Activated T-cell treated with anti-CD3 and anti-CD28 coated beads, Interleukin-2, amount 50 U/mL, for 24 hours (primary cell): ENCODE measurements at places on chromosomes 12 and 14.

DNA sequence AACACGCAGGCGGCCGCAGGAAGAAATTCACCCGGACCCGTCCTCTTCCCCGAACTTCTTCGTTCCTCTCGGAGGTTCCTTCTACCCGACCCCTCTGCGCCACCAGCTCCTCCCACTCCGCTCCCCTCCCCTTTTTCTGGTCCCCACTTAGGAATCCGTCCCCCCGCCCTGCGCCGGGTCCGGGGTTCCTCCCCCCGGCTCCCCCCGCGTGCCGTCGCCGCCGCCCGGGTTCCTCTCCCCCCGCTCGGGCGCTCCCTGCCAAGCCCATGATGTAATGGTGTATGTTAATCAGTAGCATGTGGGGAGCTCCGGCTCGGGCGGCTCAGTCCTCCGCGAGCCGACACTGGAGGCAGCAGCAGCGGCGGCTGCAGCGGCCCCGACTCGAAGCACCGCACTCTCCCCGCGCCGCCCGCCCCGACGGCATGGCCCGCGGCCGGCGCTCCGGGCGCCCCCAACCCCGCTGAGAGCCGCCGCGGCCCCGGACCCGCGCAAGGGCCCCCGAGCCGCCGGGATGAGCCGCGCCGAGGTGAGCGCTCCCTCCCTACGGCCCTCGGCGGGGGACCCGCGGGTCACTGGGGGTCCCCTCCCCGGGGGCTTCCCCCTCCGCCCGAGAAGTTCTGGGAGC lies 1.0 kb upstream of the SAMD4A start:
- H3K4me1 ChIP-seq: peaks cover 33% of the 10 kb centered on the region
- H3K27me3 ChIP-seq: peaks cover 18% of the 10 kb centered on the region
- H3K36me3 ChIP-seq: peaks cover 14% of the 10 kb centered on the region
- peak overlapping the region; percentile 77 for H3K27ac ChIP-seq

DNA sequence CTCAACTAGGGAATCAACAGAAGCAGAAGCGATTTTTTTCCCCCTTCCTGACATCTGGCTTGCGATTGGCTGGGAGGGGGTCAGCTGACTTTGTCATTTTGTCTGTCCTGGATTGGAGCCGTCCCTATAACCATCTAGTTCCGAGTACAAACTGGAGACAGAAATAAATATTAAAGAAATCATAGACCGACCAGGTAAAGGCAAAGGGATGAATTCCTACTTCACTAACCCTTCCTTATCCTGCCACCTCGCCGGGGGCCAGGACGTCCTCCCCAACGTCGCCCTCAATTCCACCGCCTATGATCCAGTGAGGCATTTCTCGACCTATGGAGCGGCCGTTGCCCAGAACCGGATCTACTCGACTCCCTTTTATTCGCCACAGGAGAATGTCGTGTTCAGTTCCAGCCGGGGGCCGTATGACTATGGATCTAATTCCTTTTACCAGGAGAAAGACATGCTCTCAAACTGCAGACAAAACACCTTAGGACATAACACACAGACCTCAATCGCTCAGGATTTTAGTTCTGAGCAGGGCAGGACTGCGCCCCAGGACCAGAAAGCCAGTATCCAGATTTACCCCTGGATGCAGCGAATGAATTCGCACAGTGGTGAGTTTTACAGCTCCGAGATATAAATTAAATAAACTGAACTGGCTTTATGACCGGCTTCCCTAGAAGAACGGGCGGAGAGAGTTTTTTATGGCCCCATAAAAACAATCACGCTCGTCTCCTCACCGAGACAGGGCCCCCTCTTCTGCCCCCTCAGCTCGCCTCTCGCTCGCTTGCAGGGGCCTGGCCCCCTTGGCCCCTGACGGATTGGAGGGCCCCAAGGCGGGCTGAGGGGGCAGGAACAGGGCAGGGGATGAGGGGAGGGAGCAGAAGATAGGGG lies at the start of gene HOXC6:
TSS of gene HOXC6 (plus strand) at position 127 of the 888 bp plus-strand sequence. CDS start at position 209, 82 bp downstream.
- H3K27ac ChIP-seq: no peak within 1 kb of the TSS
- peak within 1 kb of the TSS; percentile 26 for H3K4me3 ChIP-seq
- peaks cover 25% of the 10 kb centered on the region for H3K4me1 ChIP-seq
- DNase-seq: no peak
- H3K36me3 ChIP-seq: no peaks in the 10 kb centered on the region
- H3K27me3 ChIP-seq: peaks cover 93% of the 10 kb centered on the region

DNA sequence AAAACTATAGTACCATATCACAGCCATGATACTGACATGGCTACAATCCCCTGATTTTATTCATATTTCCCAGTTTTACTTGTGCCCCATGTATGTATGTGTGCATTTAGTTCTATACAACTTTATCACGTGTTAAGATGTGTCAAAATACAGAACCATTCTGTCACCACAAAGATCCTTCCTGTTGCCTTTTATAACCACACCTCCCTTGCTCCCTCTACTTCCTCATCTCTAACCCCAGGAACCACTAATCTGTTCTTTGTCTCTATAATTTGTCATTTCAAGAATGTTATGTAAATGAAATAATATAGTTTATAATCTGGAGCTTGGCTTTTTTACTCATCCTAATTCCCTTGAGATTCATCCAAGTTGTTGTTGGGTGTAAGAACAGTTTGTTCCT lies 358.4 kb downstream of the DPF3 start:
- no peak for DNase-seq
- H3K4me3 ChIP-seq: no peak overlapping the region
- H3K4me1 ChIP-seq: peaks cover 59% of the 10 kb centered on the region
- H3K27ac ChIP-seq: no peak overlapping the region
- H3K27me3 ChIP-seq: no peaks in the 10 kb centered on the region

GRCh38 chr12:119746169-119746568 lies 78.2 kb downstream of the PRKAB1 start:
- no peaks in the 10 kb centered on the region for H3K27me3 ChIP-seq
- no peaks in the 10 kb centered on the region for H3K4me1 ChIP-seq
- H3K4me3 ChIP-seq: no peak overlapping the region
- H3K36me3 ChIP-seq: peaks cover 67% of the 10 kb centered on the region
- no peak for DNase-seq
- H3K27ac ChIP-seq: no peak overlapping the region

DNA sequence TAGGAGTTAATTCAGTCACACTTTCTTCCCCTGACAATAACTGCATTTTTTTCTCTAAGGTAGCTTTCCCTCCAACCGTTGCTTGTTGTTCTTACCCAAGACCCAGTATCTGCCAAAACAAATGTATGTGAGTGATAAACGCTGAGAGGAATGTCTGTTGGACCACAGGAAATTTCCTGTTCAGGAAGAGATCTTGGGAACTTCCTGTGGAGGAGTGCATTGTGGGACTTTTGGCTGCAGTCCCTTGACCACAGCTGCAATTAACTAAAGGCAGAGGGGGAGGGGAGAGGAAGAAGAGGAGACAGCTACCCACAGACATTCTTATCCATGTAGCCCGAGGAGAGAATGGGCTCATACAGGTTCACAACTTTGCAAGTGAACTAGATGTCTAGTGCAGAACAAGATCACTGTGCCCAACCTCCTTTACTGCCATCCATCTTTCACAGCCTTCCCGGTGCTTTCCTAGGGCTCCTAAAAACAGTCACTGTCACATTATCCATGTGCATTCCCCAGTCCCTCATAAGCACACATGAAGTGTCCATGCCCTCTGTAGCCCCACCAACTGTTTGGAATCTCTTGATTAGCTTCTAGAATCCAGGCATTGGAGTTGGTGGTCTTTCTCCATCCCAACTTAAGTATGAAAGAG lies 149.5 kb downstream of the ETV6 start:
- no peak overlapping the region for H3K4me3 ChIP-seq
- peaks cover 39% of the 10 kb centered on the region for H3K36me3 ChIP-seq
- no peak overlapping the region for H3K27ac ChIP-seq
- no peak for DNase-seq

DNA sequence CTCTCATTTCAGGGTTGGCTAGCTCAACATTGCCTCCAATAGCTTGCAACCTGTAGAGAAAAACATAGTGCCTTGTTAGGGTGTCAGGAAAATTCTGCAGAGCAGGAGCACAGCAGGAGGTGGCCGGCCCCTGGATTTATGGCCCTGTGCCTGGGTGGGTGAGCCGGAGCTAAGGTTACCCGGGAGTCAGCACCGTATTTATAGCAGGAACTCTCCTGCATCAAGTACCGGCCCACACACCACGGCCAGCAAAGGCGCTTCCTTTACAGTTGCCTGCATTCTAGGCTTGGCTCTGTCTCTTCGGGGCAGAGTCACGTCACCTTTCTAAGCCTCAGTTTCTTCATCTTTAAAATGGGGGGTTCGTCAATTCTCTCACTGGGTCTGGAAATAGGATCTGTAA lies 52.8 kb upstream of the EML1 start:
- H3K27me3 ChIP-seq: peaks cover 35% of the 10 kb centered on the region
- no peak overlapping the region for H3K4me3 ChIP-seq
- H3K36me3 ChIP-seq: no peaks in the 10 kb centered on the region
- no peaks in the 10 kb centered on the region for H3K4me1 ChIP-seq
- no peak overlapping the region for H3K27ac ChIP-seq
- no peak for DNase-seq

GRCh38 chr14:72432748-72433147 lies 461.2 kb downstream of the DPF3 start:
- DNase-seq: no peak
- peaks cover 1% of the 10 kb centered on the region for H3K4me1 ChIP-seq
- no peaks in the 10 kb centered on the region for H3K36me3 ChIP-seq
- H3K4me3 ChIP-seq: no peak overlapping the region
- no peak overlapping the region for H3K27ac ChIP-seq

DNA sequence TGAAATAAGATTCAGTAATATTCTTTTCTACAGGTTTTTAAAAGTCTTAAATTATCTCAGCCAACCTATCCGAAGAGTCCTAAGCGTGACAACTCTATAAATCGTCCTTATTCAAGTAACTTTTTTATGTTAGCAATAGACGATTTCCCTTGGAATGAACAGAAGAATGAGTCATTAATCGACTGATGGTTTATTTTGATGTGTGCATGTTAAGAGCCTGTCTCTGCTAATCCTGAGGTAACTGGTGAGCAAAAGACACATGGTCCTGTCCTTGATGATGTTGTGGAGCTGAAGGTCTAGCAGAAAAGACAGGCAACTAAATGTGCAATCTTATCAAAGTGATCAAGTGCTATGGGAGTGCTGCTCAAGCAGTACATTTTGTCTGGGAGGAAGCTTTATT lies 80.4 kb downstream of the DAAM1 start:
- no peak for DNase-seq
- H3K27me3 ChIP-seq: no peaks in the 10 kb centered on the region
- peaks cover 24% of the 10 kb centered on the region for H3K4me1 ChIP-seq
- H3K36me3 ChIP-seq: peaks cover 40% of the 10 kb centered on the region
- H3K27ac ChIP-seq: no peak overlapping the region

- peak; percentile 79 for DNase-seq
- H3K27ac ChIP-seq: peak within 1 kb of the TSS; percentile 85
- H3K4me3 ChIP-seq: peak within 1 kb of the TSS; percentile 78
These were observed at the start of gene PITPNM2 for GRCh38 chr12:123150744-123151456. Gene PITPNM2 (minus strand): TSS chr12:123151090. CDS start chr12:123034590, 116,500 bp downstream.

GRCh38 chr12:107760207-107760808 lies 629 bp downstream of the PRDM4 start:
- H3K27me3 ChIP-seq: no peaks in the 10 kb centered on the region
- H3K27ac ChIP-seq: peak overlapping the region; percentile 93
- peaks cover 31% of the 10 kb centered on the region for H3K4me1 ChIP-seq

GRCh38 chr12:66693901-66694513 lies 15.1 kb upstream of the GRIP1 start:
- H3K27me3 ChIP-seq: peaks cover under 1% of the 10 kb centered on the region
- no peak for DNase-seq
- no peak overlapping the region for H3K4me3 ChIP-seq
- H3K4me1 ChIP-seq: peaks cover 6% of the 10 kb centered on the region
- H3K27ac ChIP-seq: no peak overlapping the region

DNA sequence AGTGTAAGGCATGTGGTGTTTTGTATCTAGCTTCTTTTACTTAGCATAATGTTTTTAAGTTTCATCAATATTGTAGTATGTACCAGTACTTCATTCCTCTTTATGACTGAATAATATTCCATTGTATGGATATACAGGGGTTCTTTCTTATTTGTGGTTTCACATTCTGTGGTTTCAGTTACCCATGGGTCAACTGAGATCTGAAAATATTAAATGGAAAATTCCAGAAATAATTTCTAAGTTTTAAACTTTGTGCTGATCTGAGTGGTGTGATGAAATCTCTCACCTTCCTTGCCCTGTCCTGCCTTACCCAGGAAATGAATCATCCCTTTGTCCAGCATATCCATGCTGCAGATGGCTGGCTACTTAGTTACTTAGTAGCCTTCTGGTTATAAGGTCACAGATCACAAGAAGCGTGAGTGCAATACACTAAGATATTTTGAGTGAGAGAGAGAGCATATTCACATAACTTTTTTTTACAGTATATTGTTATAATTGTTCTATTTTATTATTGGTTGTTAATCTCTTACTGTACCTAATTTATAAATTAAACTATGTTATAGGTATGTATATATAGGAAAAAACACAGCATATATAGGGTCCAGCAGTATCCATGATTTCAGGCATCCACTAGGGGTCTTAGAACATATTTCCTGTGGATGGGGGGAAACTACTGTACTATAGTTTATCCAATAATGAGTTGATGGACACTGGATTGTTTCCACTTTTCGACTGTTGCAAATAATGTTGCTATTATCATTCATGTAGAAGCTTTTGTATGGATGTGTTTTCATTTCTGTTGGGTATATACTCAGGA lies 59.6 kb upstream of the LRTM2 start:
- DNase-seq: no peak
- H3K27ac ChIP-seq: peak overlapping the region; percentile 71
- peaks cover 60% of the 10 kb centered on the region for H3K36me3 ChIP-seq
- H3K4me3 ChIP-seq: no peak overlapping the region

- H3K36me3 ChIP-seq: peaks cover 2% of the 10 kb centered on the region
- DNase-seq: peak; percentile 66
- peaks cover 47% of the 10 kb centered on the region for H3K4me1 ChIP-seq
- H3K27ac ChIP-seq: peak overlapping the region; percentile 87
- peaks cover 6% of the 10 kb centered on the region for H3K27me3 ChIP-seq
These were observed 15.5 kb downstream of the EMP1 start for GRCh38 chr12:13211859-13212664.

DNA sequence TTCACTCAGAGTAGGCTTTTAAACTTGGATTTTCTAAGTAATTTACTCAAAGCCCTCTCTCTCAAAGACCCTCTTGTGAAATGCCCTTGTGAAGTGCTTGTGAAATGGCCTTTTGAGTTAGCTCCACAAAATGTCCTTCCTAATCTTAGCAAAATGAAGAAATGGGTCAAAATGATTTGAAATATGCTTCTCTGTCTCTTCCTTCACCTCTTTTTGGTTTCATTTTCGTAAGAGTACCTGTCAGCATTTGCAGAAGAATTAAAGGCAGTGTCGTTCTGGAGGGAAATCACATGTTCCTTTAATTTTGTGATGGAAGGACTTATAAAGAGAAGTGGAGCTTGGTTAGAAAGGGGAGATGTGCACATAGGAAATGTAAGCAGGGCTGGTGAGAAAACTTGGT lies 93.7 kb downstream of the HMGA2 start:
- no peak for DNase-seq
- no peak overlapping the region for H3K27ac ChIP-seq
- H3K27me3 ChIP-seq: peaks cover 4% of the 10 kb centered on the region

GRCh38 chr12:111656016-111656415 lies 29.7 kb downstream of the BRAP start:
- H3K27ac ChIP-seq: no peak overlapping the region
- H3K27me3 ChIP-seq: no peaks in the 10 kb centered on the region
- H3K36me3 ChIP-seq: peaks cover 78% of the 10 kb centered on the region
- H3K4me3 ChIP-seq: no peak overlapping the region
- no peaks in the 10 kb centered on the region for H3K4me1 ChIP-seq

- H3K27ac ChIP-seq: no peak overlapping the region
- H3K36me3 ChIP-seq: no peaks in the 10 kb centered on the region
- no peaks in the 10 kb centered on the region for H3K27me3 ChIP-seq
- H3K4me3 ChIP-seq: no peak overlapping the region
- DNase-seq: no peak
These were observed 822 bp upstream of the SOX5 start for GRCh38 chr12:23950210-23950774.

- H3K36me3 ChIP-seq: no peaks in the 10 kb centered on the region
- H3K4me1 ChIP-seq: peaks cover 9% of the 10 kb centered on the region
- H3K27me3 ChIP-seq: no peaks in the 10 kb centered on the region
- no peak overlapping the region for H3K4me3 ChIP-seq
These were observed 88.4 kb downstream of the C12orf75 start for GRCh38 chr12:105418821-105419291.
